Esophagus squamous epithelium (tissue), 5 donors: ENCODE measurements at places on chromosomes 7 and 10.

DNA sequence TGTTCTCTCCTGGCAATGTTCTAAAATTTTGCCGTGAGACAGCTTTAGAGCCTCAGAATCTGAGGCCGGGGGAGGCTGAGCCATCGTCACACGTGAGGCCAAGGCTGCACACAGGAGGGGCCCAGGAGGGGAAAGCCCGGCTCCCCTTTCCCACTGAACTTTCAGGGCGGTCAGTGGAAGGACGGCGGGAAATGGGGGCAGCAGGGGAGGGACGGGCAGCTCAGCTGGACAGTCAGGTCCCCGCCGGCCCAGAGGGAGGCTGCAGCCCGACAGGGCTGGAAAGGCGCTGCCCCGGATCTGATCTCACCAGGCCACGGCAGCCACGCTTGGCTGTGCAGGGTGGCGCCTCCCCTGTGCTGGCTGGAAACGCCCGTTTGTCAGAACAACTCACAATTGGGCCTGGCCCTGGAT lies 43.3 kb upstream of the ADGRA1 start:
- DNase-seq = no peak

DNA sequence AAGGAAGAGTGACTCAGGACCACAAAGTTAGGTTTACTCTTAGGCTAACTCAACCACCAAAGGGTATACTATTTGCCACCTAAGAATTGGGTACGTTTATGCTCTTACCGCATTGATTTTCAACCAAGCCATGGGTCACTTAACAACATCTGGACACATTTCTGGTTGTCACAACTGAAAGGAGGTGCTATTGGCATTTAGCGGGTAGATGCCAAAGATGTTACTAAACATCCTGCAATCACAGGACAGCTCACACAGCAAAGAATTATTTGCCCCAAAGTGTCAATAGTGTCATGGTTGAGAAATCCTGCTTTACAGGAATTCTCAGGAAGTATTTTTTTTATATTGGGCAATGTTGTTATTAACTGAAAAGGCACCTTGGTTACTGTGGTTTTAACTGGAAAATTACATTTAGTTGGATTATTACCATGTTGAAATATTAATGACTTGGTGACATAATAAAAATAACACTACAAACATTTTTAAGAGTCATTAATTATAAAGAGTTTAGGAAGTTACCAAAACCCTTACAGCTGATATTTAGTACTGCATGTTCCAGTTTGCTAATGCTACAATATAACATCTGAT lies 185.0 kb upstream of the TMEM196 start:
- DNase-seq = no peak

GRCh38 chr10:74008212-74008731 lies 10.4 kb downstream of the VCL start:
- no peak for DNase-seq

DNA sequence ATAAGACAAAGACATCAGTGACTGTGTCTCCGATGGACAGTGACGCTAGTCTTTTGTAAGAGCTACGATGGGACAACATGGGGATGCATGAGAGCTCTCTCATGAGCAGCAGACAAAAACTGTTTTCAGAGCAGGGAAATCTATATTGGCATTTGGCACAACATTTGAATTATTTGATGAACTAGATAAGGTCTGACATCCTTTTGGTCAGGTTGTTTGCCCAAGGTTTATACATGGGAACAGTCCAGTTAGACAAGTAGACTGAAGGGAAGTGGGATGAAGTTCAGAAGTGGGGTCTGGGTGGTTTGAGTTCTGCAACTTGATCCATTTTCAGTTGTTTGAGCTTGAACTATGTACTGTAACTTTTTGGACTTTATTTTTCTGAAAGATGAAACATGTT lies 50.8 kb downstream of the BUB3 start:
- DNase-seq = no peak

DNA sequence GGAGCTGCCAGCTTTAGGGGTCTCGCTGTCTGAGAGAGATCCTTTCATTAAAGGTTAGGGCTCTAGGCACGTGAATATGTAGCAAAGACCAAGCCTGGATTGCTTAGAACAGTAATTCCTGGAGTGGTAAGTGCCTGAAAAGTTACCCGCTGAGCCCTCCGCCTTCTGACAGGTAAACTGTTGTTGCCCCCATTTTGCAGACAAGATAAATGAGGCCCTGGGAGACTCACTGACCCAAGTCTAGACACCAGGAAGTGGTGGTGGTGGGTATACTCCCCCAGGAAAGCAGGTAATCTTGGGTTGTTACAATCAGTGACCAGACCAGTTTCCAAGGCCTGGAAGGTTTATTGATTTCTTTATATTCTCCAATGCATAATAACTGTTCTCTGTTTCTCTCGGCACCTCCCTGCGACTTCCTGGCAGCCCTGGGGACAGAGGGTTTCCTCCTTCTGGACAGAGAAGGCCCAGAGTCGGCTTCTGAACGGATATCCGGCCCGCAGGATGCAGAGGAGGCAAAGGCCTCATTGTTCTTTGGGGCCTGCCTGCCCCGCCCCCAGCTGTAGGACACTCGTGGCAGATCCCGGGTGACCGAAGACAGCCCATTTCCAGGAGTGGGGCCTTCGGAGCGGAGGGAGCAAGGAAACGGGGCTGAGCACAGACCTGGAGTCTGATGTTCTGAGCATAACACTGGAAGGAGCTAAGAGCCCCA lies 1.3 kb upstream of the GRK5 start:
- DNase-seq = no peak

GRCh38 chr7:7913504-7913903 lies 55.1 kb upstream of the GLCCI1 start:
- DNase-seq = no peak

GRCh38 chr10:63268798-63269503 lies 135.8 kb downstream of the NRBF2 start:
- DNase-seq = peak; percentile 56

GRCh38 chr10:30055226-30055662 lies 4.1 kb downstream of the JCAD start:
- DNase-seq = no peak

DNA sequence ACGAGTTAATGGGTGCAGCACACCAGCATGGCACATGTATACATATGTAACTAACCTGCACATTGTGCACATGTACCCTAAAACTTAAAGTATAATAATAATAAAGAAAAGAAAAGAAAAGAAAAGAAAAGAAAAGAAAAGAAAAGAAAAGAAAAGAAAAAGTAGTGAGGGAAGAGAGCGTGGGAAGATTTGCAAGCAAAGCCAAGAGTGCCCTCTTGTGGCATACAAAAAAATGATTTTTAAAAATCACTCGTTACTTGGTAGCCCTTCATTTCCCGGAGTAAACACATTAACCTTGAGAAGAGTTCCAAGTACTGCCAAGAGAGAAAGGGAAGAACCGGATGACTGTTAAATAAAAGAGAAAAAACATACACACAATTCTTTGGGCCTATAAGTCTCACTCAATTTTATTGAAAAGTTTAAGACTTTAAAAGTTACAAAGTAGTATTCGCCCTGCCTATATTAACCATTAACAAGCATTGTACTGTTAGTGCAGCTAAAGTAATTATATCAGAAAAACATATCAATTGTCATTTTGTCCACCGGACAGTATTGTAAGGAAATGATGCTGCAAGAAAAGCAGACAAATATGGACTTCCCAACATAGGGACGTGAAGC lies 6.2 kb upstream of the CH25H start:
- no peak for DNase-seq

DNA sequence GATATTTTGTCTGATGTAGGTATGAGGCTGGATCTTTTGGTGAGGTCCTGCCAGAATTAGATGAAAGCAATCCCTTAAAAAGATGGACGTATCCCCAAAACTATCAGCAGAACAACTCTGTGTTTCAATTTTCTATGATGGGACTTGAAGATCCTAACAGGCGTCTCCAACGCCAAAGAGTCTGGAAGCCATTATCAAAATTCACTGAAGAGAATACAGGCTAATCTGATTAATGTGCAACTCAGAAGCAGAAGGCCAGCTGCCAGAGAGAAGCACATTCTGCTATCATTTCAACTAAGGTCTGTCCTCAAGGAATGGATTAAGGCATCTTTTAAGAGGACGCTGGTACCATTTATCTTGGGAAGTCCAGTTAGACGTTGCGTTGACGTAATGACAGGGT lies 119.7 kb downstream of the FGFR2 start:
- DNase-seq = no peak

- no peak for DNase-seq
Observed at GRCh38 chr10:31157123-31158010, 125.7 kb upstream of the ZNF438 start.

GRCh38 chr7:144378651-144379050 lies 23.4 kb downstream of the ARHGEF5 start:
- no peak for DNase-seq

GRCh38 chr10:118239236-118239630 lies 102.9 kb downstream of the FAM204A start:
- DNase-seq = no peak

DNA sequence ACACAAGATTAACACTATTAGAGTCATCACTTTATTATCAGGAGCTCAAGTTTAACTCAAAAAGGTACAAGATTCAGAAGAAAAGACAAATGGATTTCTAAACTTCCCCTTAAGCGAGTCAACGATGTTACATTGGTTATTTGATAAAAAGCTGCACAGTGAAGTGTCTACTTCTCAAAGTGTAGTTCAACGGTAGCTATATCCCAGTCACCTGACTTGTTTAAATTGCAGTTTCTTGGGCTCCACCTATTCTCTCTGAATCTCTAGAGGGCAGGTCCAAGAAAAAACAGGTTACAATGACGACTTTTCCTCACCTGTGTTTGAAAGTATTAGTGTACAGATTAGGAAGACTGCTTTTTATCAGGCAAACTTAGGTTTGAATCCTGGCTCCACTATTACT lies 16.6 kb downstream of the MINDY3 start:
- DNase-seq = no peak

- no peak for DNase-seq
Observed at GRCh38 chr10:33889371-33889770, 554.9 kb upstream of the NRP1 start.

- DNase-seq = no peak
Observed at GRCh38 chr10:784403-785088, 95.1 kb upstream of the DIP2C start.

DNA sequence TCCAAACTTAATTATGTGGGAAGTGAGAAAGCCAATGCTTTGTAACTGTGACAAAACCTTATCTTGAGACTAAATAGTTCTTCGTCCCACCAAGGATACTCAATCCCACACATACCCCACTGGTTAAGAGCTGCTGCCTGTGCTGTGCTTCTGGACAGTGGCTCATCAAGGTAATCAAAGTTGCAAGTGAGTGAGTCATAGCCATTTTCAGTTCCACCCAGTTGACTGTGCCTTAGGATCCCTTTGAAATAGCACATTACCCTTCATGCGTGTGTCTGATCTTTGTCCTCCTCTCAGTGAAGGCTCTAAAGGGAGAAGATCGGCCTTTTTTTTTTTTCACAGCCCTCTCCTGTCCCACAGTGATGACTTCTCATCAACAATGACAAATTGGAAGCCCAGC lies 706.0 kb upstream of the AUTS2 start:
- DNase-seq = no peak

- DNase-seq = no peak
Observed at GRCh38 chr7:43553999-43554398, 28.9 kb upstream of the STK17A start.

DNA sequence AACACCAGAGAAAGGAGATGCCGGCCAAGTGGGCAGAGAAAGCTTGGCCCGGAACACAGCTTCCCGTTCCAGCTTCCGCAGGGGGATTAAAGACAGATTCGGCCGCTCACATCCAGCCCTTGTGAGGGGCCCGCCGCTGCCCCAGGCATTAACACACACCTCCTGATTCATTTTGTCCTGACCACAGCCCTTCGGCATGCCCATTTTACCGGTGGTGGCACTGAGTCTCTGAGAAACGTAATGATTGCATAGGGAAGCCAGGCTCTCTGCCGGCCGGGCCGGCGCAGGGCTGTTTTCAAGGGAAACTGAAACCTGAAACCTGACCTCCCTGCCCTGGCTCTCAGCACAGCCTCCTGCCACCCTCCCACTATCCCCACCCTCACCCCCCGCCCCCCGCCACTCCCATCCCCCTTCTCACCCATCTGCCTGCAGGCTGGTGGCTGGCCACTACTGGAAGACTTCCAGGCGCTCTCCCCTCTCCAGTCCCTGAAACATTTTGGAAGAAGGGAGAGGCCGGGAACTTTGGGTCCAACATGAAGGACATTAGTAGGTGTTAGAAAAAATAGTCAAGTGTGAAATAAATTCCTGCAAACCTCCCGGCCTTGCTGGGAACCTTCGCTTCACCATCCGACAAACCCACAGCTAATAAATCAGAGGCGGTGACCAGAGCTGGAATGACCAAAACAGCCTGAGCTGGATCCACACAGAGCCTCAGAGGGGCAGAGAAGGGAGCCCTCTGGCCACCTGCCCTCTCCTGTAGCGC lies 83.5 kb upstream of the CUX1 start:
- no peak for DNase-seq

GRCh38 chr10:118590334-118590733 lies 5.1 kb downstream of the PRLHR start:
- DNase-seq = no peak

- no peak for DNase-seq
Observed at GRCh38 chr10:8298896-8299570, 244.5 kb downstream of the GATA3 start.
